ENCODE measurements at places on chromosomes 2 and 18. TPM values are rescaled to one million over a fixed set of nuclear protein-coding genes. Genes with fewer than 3 reads are reported as not detected.

DAW1 gene
- total RNA-seq, result not detected

TMEM200C gene
- total RNA-seq, result 0.52 TPM

C2orf15 gene
- not detected for total RNA-seq

UGT1A3 gene
- not detected for total RNA-seq

ASPRV1 gene
- total RNA-seq, result 1.6 TPM

ANXA4 gene
- 18.8 TPM for total RNA-seq

KIF1A gene
- 4.7 TPM for total RNA-seq

HOXD13 gene
- total RNA-seq, result under 0.01 TPM

DNAH6 gene
- total RNA-seq, result 1.0 TPM

LYG1 gene
- 0.52 TPM for total RNA-seq

GNAL gene
- total RNA-seq, result 2.6 TPM

SLC23A3 gene
- 0.52 TPM for total RNA-seq

MAB21L4 gene
- not detected for total RNA-seq

RALB gene
- 36.0 TPM for total RNA-seq

IL1F10 gene
- total RNA-seq, result not detected

PTPRN gene
- total RNA-seq, result not detected

KLHL41 gene
- total RNA-seq, result 2,637 TPM

MAP3K19 gene
- total RNA-seq, result not detected

AAMP gene
- total RNA-seq, result 121 TPM

FBXO48 gene
- under 0.01 TPM for total RNA-seq

RIT2 gene
- total RNA-seq, result not detected

UGT1A4 gene
- total RNA-seq, result not detected

CXCR2 gene
- total RNA-seq, result under 0.01 TPM

RNF138 gene
- 39.1 TPM for total RNA-seq

LRP1B gene
- 2.6 TPM for total RNA-seq

TEX44 gene
- total RNA-seq, result not detected

AGBL5 gene
- 6.8 TPM for total RNA-seq

GPAT2 gene
- 7.8 TPM for total RNA-seq

ANKRD30B gene
- under 0.01 TPM for total RNA-seq

FEV gene
- total RNA-seq, result not detected

G6PC2 gene
- total RNA-seq, result 1.0 TPM

RAD51AP2 gene
- not detected for total RNA-seq

ANKRD30BL gene
- total RNA-seq, result not detected

TXNL4A gene
- total RNA-seq, result 30.8 TPM

MTCL1 gene
- total RNA-seq, result 12.5 TPM

COLEC11 gene
- total RNA-seq, result not detected

CHRNG gene
- 35.5 TPM for total RNA-seq

NTSR2 gene
- not detected for total RNA-seq

SPATA3 gene
- total RNA-seq, result not detected

RNU2-63P gene
- not detected for total RNA-seq

STRN gene
- total RNA-seq, result 15.7 TPM

All from skeletal muscle tissue (tissue), 5 donors.